NCI-H460 (cell line): ENCODE measurements at places on chromosomes 2 and 18. TPM values are rescaled to one million over a fixed set of nuclear protein-coding genes. Genes with fewer than 3 reads are reported as not detected.

Gene DRC1
- total RNA-seq, result 0.46 TPM in 1 of 2 replicates, not detected in the other

DNA sequence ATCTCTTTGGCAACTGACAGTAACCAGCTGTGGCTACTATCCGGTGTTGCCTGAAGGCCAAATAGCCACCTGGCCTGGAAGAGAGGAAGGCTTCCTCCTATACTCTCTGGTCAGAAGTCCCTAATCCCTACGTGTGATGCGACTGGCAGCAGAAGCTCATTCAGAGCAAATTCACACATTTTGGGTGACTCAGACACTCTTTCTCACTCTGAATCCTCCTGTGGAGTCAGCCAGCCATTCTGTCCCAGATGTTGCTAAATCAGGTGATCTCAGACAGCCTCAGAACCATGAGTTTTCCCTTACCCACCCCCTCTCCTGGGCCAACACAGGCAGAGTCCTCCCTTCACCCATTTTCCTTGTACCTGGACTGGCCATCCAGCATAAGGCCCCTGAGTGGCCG, 34.7 kb downstream of the CFAP53 start:
- no peak for DNase-seq

Gene PLCL1
- 0.02 and 0.09 TPM in 2 replicates for total RNA-seq

- no peak for DNase-seq
These were observed 158.1 kb upstream of the VRK2 start for GRCh38 chr2:57888463-57888862.

Gene TDRD15
- not detected in 2 replicates for total RNA-seq

DNA sequence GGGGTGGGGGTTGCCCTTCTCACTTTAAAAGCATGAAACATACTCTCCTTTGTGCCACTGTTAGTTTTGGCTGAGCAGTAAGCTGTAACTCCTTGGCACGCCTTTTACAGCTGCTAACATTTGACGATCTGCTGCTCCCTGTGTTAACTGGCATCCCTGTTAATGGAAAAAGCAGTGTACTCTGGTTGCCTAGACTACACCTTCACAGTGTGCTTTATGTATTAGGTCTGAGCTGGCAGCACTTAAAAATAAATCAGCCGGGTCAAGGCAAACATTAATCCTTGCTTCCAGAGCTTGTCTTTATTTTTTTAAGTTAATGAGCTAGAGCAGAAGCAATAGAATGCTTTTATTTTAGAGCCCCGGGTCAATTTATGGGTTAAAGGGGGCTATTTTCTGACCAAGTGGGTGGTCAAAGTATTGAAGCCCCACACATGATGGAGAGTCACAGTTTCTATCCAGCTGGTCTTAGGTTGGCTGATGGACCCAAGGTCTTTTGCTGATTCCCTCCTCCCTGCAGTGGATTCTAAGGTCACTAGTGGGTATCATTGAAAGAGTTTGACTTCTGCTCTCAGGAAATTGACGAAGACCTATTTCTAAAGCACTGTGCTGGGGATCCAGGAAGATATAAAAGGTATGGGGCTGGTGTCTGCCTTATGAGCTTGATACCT, 54.5 kb downstream of the CFAP221 start:
- DNase-seq, result no peak

DNA sequence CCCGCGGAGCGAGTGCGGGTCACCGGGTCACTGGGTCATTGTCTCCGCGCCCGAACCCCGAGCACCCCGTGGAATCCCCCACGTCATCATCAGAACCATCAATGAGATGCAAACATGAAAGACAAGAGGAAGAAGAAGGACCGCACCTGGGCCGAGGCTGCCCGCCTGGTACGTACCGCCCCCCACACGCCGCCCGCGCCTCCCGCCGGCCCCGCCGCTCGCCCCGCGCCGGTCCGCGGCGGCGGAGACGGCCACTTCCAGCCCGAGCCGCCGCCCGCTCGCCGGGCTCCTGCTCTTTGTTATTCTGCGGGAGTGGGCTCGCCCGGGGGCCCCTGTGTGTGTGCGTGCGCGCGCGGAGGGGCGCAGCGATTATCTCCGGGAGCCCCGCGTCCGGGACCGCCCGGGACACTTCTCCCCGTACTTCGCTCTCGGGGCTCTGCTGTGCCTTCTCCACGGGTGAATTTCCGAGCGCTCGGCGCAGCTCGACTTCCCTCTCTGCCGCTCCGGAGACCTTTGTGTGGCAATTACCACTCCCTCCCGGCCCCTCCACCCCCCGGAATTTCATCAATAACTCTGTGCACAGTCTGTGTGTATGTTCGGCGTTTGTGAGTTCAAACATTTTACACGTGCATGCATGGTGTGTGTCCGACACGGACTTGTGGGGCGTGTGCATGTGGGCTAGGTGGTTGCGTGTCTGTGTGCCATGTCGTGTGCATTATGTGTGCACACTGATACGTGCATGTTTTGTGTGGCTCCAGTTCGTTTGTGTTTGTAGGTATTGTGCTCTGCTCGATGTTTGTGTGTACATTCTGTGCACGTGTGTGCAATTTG, 714 bp downstream of the ASXL3 start:
- DNase-seq, result no peak

Gene LIMS4
- not detected in 2 replicates for total RNA-seq
